ENCODE measurements at places on chromosomes 12 and 14. TPM values are rescaled to one million over a fixed set of nuclear protein-coding genes. Genes with fewer than 3 reads are reported as not detected.

GRCh38 chr12:7118881-7119280 lies 9.8 kb downstream of the RBP5 start:
- DNase-seq: no peak

Gene NYNRIN
- total RNA-seq: 0.22 TPM

DNA sequence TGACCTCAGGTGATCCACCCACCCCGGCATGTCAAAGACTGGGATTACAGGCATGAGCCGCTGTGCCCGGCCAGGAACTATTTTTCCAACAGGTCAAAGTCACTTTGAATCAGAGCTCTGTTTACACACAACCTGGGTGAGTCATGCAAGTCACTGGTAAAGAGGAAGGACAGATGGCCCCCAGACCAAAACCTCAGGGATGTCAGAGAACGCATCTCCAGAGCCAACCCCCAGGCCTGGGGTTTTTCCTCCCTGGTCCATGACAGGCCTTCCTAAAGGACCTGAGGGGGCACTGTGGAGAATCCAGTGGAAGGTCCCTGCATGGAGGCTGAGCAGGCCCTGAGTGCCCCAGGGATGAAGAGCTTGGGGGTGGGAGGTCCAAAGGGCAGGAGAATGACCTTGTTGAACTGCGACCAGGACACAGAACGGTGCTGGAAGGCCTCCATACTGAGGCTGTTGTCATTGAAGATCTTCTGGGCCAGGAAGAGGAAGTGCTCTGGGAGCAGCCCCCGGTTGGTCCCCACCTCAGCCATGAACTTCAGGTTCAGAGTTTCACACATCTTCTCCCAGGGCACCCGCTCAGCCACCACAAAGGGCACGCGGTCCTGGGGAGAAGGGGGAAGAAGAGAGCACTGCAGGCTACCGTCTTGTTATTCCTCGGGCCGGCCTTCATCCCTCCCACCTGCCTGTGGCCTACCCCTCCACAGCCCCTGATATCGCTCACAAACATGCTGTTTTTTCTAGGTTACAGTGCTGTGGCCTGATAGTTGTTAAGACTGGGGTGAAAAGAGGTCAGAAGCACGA lies 9.1 kb downstream of the STAT6 start:
- DNase-seq: no peak

Gene PPP1R1A
- not detected for total RNA-seq

DNA sequence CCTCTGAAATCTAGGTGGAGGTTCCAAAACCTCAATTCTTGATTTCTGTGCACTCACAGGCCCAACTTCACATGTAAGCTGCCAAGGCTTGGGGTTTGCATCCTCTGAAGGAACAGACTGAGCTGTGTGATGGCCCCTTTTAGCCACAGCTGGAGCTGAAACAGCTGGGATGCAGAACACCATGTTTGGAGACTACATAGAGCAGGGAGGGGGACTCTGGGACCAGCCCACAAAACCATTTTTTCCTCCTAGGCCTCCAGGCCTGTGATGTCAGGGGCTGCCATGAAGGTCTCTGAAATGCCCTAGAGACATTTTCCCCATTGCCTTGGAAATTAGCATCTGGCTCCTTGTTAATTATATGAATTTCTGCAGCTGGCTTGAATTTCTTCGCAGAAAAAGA lies 1025.9 kb upstream of the NOVA1 start:
- no peak for DNase-seq

Gene RAP1B
- total RNA-seq: 211 TPM

DNA sequence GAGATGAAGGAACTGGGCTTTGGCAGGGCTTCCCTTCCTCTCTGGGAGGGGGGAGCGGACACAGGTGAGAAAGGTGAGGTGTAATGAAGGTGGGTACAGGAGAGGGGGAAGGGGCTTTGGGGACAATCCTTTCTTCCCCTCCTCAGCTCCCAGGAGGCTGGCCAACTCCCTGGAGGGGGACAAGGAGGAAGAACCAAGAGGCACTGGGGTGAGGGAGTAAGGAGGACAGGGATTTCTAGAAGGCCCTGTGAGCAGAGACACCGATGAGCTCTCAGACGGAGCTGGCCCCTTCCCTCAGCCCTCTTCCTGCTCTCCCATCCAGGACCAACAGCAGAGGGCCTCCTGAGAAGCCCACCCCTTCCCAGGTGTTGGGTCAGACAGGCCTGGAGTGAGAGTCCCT lies 53.4 kb downstream of the PLEKHG3 start:
- no peak for DNase-seq

DNA sequence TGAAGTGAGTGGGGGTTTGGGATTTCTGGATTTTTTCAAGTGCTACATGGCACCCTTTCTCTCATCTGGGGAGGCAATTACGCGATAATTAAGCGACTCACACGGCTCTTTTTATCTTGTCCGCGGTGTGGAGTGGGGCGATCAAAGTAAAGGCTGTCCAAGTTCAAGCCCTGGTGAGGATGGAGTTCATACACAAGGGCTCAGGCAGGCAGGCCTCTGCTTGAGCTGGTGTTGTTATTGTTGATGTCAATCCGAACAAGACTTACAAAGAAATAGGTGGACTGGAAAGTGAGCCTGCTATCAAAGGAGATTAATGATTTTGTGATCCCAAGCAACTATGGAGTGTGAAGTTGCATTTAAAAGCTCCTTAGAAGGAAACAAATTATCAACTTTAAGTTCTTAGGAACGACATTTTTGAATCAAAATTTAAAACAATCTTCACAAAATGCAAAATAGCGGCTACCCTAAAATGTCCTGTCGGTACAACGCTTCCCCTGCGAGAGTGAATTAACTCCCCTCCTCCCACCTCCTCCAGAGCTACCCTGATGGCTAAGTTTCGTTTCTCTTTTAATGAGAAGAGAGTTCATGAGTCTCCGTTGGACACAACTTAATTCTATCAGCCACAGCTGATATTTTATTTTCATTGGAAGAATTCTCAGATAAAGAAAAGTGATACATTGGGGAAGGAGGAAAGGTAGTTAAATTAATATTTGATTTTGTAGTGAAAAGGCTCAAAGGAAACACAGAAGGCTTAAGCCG lies 5.9 kb downstream of the FOXA1 start:
- no peak for DNase-seq

DNA sequence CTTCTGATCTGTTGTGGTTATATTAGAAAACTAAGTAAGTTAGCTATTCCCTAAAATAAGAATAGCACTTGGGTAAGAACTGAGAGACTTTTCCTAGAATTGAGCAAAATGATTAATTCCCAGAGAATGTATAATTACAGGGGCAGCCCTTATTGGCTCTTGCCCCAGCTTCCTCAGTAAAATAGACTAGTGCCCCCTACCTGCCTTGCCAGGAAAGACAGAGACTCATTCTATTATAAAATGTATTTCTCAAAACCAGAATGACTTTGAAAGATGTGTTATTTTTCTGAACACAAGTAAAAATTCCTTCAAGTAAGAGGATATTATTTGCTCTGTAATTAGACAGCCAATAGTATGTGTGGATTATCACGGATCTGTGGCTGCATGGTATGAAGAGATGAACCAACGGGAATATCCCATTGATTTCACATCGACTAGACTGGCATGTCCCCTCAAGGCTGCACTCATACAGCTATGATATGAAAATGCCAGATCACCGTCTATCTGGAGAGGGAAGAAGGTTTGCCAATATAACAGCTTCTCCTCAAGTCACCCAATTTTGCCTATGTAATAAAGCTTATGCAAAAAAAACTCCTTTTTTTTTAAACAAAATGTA lies 7.4 kb upstream of the GLRX5 start:
- peak; percentile 68 for DNase-seq

- no peak for DNase-seq
Observed at GRCh38 chr14:104696671-104697316, 7.4 kb downstream of the INF2 start.

- DNase-seq: no peak
Observed at GRCh38 chr14:56334458-56334857, 216.2 kb downstream of the PELI2 start.

DNA sequence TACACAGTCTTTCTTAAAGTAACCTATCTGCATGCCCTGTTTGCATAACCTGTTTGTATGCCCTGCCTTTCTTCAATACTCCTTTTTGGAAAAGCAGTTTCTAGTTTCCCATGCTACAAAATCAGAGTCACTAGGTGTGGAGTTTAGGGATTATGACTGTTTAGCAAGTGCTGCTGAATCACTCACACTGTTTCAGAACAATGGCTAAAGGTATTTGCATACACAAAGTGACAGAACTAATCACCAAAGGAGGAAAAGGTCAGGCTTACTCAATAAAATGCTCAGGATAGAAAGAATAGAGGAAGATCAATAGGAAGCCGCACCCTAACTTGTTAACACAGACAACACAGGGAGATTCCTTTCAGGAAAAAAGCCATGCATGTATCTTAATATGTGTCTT lies 19.4 kb downstream of the EGLN3 start:
- no peak for DNase-seq

GRCh38 chr12:92051441-92051840 lies 94.2 kb downstream of the BTG1 start:
- no peak for DNase-seq

GRCh38 chr12:71772735-71773134 lies 18.1 kb downstream of the RAB21 start:
- no peak for DNase-seq

Gene TMCC3
- 0.43 TPM for total RNA-seq

Gene LRCOL1
- not detected for total RNA-seq

GRCh38 chr12:76929499-76929898 lies 50.7 kb upstream of the CSRP2 start:
- no peak for DNase-seq

DNA sequence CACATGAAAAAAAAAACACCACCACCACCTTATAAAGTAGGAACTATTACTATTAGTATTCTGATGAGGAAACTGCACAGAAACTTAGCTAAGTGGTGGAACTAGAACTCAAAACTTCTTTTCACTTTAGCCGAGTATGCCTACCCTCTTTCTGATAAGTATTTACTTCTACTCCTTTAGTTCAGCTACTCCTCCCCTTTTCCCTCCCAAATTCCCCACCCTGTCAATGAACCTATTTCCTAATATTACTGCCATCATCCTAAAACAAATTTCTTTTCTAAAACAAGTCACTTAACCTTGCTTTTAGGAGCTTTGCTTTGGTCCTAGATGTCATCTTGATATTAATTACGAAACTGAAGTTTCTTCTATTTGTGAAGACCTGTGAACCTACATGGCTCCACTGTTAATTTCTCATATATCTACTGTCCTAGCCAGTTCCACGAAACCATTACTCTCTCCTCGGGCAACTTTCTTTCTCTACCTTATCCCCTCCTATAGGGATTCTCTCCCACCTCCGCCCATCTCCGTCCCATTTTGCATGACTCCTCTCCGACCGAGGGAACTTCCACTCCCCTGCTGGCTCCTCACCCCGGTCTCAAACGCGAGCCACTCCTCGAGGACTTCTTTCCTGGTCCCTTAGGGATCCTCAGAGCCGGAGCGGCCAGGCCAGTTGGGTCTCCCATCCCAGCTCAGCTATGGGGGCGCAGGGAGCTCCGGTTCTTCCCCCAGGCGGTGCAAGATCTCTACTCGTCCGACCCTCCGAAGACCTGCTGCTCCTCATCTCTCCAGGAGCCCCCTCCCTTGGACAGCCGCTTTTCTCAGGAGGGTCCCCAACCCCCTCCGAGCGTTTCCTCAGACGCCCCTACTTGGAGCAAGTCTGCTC lies 1.1 kb downstream of the NUMB start:
- peak; percentile 37 for DNase-seq

Gene KRT80
- not detected for total RNA-seq

Gene GUCY2C
- not detected for total RNA-seq

- DNase-seq: no peak
Observed at GRCh38 chr14:53613404-53614253, 343.0 kb downstream of the BMP4 start.

GRCh38 chr14:22715186-22715812 lies 51.2 kb upstream of the OXA1L start:
- DNase-seq: peak; percentile 16

DNA sequence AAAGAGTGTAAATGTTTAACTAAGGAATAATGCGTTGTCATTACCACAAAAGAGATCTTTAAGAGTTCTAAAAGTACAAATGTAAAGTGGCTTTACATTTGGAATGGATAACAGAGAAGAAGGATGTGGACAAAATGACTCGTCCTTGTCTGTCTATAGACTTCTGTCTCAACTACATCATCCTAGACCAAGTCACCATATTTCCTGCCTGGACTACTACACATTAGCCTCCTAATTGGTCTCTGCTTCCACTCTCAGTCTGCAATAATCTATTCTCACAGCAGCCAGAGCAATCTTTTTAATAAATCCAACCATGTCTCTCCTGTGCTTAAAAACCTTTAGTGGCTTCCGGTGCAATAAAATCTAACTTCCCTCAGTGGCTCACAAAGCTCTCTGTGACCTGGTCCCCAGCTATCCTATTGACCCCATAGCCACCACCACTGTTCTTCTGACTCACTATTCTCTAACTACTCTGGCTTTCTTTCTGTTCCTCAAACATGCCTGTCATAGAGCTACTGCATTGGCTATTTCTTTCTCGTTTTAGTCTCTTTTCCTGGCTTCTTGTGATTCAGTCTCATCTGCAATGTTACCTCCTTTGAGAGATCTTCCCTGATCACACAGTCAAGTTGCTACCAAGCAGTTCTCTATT lies 91.1 kb downstream of the MYF5 start:
- no peak for DNase-seq

DNA sequence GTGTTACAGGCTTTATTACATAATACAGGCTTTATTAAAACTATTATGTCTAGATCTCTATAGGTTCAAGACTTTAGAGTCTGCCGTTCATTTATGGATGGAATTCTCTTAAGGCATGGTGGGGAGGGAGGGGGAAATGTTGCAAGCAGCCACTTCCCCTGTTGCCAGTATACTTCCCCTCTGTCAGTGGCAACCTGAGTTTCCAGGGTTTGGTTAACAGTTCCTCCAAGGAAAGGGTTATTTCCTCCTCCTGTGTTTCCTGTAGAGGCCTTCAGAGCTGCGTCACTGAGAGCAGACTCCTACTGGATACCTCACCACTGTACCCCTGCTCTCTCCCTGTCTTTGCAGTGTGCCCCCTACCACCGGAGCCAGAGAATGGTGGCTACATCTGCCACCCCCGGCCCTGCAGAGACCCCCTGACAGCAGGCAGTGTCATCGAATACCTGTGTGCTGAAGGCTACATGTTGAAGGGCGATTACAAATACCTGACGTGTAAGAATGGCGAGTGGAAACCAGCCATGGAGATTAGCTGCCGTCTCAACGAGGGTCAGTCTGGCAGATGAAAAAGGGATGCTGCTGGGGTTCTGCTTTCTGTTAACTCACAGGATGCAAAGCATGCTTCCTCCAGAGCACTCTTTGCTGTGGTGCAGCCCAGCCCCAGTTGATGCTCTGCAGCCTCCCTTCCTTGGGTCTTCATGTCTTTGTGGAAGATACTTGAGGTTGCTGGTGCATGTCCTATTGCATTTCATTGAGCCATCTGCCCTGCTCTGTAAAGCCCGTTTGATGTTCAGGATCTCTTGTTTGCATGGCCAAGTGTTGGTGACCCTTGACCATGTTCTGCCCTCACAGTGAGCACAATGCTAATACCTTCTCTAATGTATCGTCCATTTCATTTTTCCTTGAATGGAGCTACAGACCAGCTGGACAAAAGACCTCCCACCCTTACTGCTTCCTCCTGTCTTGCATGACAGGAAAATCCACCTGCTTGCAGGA lies 63.6 kb upstream of the SRSF5 start:
- DNase-seq: no peak

Gene ACRBP
- 1.2 TPM for total RNA-seq

Gene ASCL1
- total RNA-seq: not detected

Gene INSM2
- not detected for total RNA-seq

Gene LALBA
- total RNA-seq: not detected
